ENCODE measurements at places on chromosomes 2 and 18. TPM values are rescaled to one million over a fixed set of nuclear protein-coding genes. Genes with fewer than 3 reads are reported as not detected.

Gene G6PC2
- not detected for polyA plus RNA-seq

DNA sequence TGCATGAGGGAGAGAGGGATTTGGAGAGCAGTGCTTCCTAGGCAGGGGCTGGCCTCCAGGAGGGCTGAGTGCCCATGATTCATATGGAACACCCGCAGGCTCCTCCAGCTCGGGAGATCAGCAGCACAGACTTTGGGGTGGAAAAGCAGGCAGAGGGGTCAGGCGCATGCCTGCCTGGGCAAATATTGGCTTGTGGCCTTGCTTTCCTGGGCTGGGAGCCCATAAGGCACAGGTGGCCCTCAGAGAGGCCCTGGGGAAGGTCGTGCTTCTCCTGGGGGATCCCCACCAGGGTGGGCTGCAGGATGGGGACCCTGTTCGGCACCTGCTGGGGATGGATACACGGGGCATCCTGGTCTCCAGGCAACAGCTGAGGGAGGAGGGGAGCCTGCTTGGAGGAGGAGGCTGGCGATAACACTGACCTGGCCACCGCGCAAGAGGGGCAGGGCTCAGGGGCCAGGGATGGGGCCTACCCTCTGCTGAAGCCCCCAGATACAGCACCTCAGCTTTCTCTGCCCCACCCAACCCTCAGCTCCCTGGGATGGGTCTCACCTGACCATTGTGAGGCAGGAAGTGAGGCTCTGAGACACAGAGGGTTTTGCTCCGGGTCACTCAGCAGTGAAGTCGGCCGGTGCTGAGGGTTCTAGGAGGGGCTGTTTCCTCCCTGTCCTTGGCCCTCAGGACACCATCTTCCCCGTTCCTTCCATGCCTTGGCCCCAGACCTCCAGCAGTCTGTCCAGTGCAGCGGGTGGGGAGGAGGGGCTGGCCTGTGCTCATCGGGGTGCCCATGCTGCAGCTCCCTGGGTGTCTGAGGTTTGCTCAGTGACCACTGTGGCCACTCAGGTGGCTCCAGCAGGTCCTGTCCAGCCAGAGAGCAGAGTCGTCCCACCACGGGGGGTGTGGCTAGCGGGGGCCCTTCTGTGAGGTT lies 12.0 kb downstream of the AQP12A start:
- no peak for DNase-seq
- no peaks in the 10 kb centered on the region for H3K4me1 ChIP-seq
- H3K36me3 ChIP-seq, result no peaks in the 10 kb centered on the region
- peaks cover 28% of the 10 kb centered on the region for H3K27me3 ChIP-seq
- H3K27ac ChIP-seq, result no peak overlapping the region
- H3K4me3 ChIP-seq, result no peak overlapping the region

Gene FHOD3
- polyA plus RNA-seq, result not detected

- H3K27ac ChIP-seq, result no peak overlapping the region
- no peak overlapping the region for H3K4me3 ChIP-seq
- H3K36me3 ChIP-seq, result no peaks in the 10 kb centered on the region
- no peaks in the 10 kb centered on the region for H3K4me1 ChIP-seq
- no peak for DNase-seq
- H3K27me3 ChIP-seq, result no peaks in the 10 kb centered on the region
Measured at GRCh38 chr18:68985172-68985820, 187.4 kb downstream of the CCDC102B start.

Gene DYSF
- 0.09 TPM for polyA plus RNA-seq

Gene NAT8
- polyA plus RNA-seq, result not detected

Gene AQP12A
- not detected for polyA plus RNA-seq

Gene SOCS6
- 0.75 TPM for polyA plus RNA-seq

DNA sequence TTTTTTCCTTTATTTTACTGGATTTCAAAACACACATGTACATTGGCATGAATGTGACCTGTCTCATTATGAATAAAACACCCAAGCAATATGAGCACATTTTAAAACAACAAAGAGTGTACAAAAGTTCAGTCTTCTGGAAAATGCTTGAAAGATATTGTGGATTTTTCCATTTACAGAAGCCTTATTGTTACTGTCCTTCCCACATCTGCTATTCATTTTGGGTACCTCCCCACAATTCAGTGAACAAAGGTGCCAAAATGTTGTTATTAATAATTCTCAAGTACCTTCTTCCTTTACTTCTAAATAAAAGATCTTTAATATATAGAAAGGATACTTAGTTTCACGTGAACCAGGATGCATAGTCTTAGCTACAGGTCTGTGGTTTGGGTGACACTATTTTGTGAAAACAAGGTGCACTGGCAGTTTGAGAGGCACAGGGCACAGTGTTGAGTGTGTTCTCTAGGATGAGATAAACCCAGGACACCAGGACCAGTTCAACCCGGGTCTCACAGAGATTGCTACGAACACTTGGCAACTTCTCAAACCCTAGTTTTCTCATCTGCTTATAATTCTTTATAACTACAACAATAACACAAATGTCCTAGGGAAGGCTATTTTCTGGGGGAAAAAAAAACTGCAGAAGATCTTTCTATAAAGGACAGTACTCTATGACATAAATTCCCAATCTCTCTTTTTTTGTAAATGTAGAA lies 84.5 kb upstream of the GALNT5 start:
- H3K4me3 ChIP-seq, result no peak overlapping the region
- H3K27me3 ChIP-seq, result no peaks in the 10 kb centered on the region
- H3K36me3 ChIP-seq, result no peaks in the 10 kb centered on the region
- no peak for DNase-seq
- H3K27ac ChIP-seq, result no peak overlapping the region
- no peaks in the 10 kb centered on the region for H3K4me1 ChIP-seq

GRCh38 chr18:54119524-54120019 lies 104.9 kb downstream of the MBD2 start:
- DNase-seq, result peak; percentile 19
- no peak overlapping the region for H3K27ac ChIP-seq
- H3K36me3 ChIP-seq, result no peaks in the 10 kb centered on the region
- H3K4me3 ChIP-seq, result peak overlapping the region; percentile 9
- H3K27me3 ChIP-seq, result peaks cover 5% of the 10 kb centered on the region
- H3K4me1 ChIP-seq, result peaks cover 4% of the 10 kb centered on the region

- peak; percentile 80 for DNase-seq
- no peaks in the 10 kb centered on the region for H3K27me3 ChIP-seq
- peak overlapping the region; percentile 88 for H3K4me3 ChIP-seq
- peak overlapping the region; percentile 100 for H3K27ac ChIP-seq
- H3K36me3 ChIP-seq, result no peaks in the 10 kb centered on the region
Measured at GRCh38 chr18:63162271-63163014, 157.1 kb downstream of the BCL2 start.

Gene CABLES1
- polyA plus RNA-seq, result not detected

Gene FAP
- polyA plus RNA-seq, result not detected

Gene RAD51AP2
- not detected for polyA plus RNA-seq

Gene IL36G
- polyA plus RNA-seq, result not detected

DNA sequence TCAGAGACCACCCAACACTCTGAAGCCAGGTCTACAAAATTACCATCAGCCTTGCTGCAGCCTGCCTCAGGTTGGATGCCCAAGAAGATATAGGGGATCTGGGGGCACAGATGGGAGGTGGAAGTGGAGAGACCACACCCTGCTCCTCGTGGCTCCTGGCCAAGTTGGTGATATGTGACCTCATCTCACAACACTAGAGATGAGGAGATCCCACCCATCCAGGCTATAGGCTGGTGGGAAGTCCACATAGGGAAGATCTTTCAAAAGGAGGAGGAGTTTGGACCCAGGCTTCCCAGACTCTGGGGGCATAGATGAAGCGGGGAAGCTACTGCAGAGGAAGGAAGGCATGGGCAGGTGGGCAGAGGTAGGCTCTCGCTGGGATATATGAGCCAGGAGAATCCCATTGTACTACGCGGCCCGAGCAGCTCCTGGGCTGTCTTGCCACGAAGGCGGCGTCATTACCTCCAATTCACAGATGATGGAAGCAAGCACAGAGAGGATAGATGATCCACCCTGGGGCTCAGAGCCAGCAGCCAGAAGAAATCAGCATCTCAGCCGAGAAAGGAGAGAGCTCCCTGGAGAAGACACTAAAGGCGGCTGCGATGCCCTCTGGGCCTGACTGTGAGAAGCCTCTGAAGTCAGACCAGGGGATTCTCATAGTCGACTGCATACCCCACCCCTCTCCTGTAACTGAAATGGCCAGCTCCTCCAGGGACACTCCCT lies 96.0 kb downstream of the RHOB start:
- no peak for DNase-seq
- H3K4me3 ChIP-seq, result no peak overlapping the region
- H3K36me3 ChIP-seq, result no peaks in the 10 kb centered on the region
- peaks cover 6% of the 10 kb centered on the region for H3K27me3 ChIP-seq
- H3K27ac ChIP-seq, result no peak overlapping the region

GRCh38 chr2:173427887-173428668 lies 73.4 kb downstream of the CDCA7 start:
- H3K27me3 ChIP-seq, result peaks cover 19% of the 10 kb centered on the region
- DNase-seq, result no peak
- H3K36me3 ChIP-seq, result no peaks in the 10 kb centered on the region
- no peak overlapping the region for H3K4me3 ChIP-seq
- no peak overlapping the region for H3K27ac ChIP-seq

- H3K27ac ChIP-seq, result no peak overlapping the region
- no peaks in the 10 kb centered on the region for H3K36me3 ChIP-seq
- peaks cover 20% of the 10 kb centered on the region for H3K4me1 ChIP-seq
- no peak for DNase-seq
- H3K4me3 ChIP-seq, result no peak overlapping the region
Measured at GRCh38 chr2:113144259-113144658, 16.9 kb downstream of the IL1RN start.

GRCh38 chr2:41377837-41378236 lies 670.0 kb upstream of the PKDCC start:
- no peak for DNase-seq
- H3K4me1 ChIP-seq, result no peaks in the 10 kb centered on the region
- no peak overlapping the region for H3K27ac ChIP-seq

- H3K27me3 ChIP-seq, result no peaks in the 10 kb centered on the region
- H3K36me3 ChIP-seq, result no peaks in the 10 kb centered on the region
- no peak overlapping the region for H3K4me3 ChIP-seq
- DNase-seq, result no peak
- H3K4me1 ChIP-seq, result no peaks in the 10 kb centered on the region
- no peak overlapping the region for H3K27ac ChIP-seq
Measured at GRCh38 chr18:71398531-71398930, 1109.7 kb downstream of the SOCS6 start.

- no peaks in the 10 kb centered on the region for H3K4me1 ChIP-seq
- no peak for DNase-seq
- no peaks in the 10 kb centered on the region for H3K27me3 ChIP-seq
- no peak overlapping the region for H3K4me3 ChIP-seq
- no peak overlapping the region for H3K27ac ChIP-seq
- no peaks in the 10 kb centered on the region for H3K36me3 ChIP-seq
Measured at GRCh38 chr2:34161549-34161948, 562.5 kb upstream of the FAM98A start.

- no peak for DNase-seq
- no peaks in the 10 kb centered on the region for H3K36me3 ChIP-seq
- no peak overlapping the region for H3K27ac ChIP-seq
- no peaks in the 10 kb centered on the region for H3K4me1 ChIP-seq
Measured at GRCh38 chr2:203973676-203974075, 37.1 kb downstream of the ICOS start.

Gene FER1L5
- not detected for polyA plus RNA-seq

DNA sequence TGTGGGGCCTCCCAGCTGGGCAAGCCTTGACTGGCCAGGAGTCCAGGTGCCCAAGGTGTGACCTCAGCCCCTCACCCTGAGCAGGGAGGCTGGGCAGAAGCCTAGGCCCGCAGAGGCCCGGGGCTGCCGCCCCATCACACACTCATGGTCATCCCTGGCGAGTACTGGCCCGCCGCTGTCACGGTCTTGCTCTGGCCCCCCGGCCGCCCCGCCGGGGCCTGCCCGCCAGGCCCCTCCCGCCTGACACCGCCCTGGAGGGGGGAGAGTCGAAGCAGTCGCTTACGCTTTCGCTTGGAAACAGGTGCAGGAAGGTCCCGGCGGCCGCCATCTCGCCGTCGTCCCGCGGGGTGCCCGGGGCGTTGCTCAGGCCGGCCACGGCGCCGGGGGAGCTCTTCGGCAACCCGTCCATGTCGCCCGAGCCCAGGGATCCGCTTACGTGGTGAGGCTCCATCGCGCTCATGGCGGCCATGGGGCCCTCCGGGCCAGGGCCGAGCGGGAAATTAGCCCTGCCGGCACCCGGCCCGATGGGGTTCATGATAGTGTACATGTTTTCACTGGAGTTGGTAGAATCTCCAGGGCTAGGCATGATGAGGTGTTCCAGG lies 26.6 kb upstream of the ANKRD62 start:
- DNase-seq, result no peak
- H3K27ac ChIP-seq, result no peak overlapping the region
- H3K4me3 ChIP-seq, result no peak overlapping the region
- H3K27me3 ChIP-seq, result peaks cover 5% of the 10 kb centered on the region

Gene FOXD4L1
- polyA plus RNA-seq, result not detected

DNA sequence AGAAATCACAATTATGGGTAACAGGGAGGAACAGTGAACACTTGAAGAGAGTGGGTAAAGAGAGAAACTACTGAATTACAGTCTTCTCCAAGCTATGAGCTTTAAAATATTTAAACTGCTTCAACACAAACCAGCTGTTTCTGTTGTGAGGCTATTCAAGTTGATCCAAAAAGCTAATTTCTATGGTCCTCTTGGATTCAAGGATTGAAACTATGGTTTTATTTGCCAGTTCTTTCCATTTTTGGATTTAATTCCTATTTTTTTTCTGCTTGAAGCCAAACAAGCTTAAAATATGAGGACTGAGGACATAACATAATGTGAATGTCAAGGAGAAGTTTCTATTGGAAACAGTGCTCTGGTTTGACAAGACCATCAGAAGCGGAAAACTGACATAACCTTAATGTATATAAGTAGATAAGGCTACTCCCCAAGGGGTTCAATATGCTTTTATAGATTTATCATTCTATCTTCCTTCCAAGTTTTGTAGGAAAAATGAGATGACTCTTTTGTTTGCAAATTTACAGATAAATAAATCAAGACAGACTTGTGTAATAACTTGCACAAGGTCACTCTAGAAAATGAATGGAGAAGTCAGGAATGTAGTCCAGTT lies 60.7 kb upstream of the AQP4 start:
- H3K4me1 ChIP-seq, result no peaks in the 10 kb centered on the region
- no peak overlapping the region for H3K27ac ChIP-seq
- no peak overlapping the region for H3K4me3 ChIP-seq
- H3K36me3 ChIP-seq, result no peaks in the 10 kb centered on the region
- no peaks in the 10 kb centered on the region for H3K27me3 ChIP-seq
- no peak for DNase-seq

DNA sequence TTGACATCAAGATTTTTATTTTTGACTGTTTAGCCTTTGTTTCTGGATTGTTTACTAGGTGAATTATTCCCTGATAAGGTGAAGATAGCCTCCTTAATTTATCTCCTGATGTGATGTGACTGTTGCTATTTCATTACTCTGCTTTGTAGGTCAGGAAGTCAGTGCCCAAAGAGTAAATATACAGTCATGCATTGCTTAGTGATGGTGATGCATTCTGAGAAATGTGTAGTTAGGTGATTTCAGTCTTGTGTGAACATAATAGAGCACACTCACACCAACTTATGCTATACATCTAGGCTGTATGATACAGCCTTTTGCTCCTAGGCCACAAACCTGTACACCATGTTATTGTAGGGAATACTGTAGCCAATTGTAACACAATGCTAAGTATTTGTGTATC lies 102.4 kb upstream of the THUMPD2 start:
- H3K36me3 ChIP-seq, result no peaks in the 10 kb centered on the region
- no peaks in the 10 kb centered on the region for H3K4me1 ChIP-seq
- no peak overlapping the region for H3K4me3 ChIP-seq
- no peak for DNase-seq
- no peaks in the 10 kb centered on the region for H3K27me3 ChIP-seq
- H3K27ac ChIP-seq, result no peak overlapping the region

Gene MRO
- not detected for polyA plus RNA-seq
